Stimulated activated CD8-positive, alpha-beta memory T cell treated with anti-CD3 and anti-CD28 coated beads, Interleukin-4, amount 100 ng/mL, for 4 hours (primary cell): ENCODE measurements at places on chromosomes 2 and 18.

GRCh38 chr2:127864877-127865276 is 6.9 kb upstream of the POLR2D start:
- DNase-seq = no peak

DNA sequence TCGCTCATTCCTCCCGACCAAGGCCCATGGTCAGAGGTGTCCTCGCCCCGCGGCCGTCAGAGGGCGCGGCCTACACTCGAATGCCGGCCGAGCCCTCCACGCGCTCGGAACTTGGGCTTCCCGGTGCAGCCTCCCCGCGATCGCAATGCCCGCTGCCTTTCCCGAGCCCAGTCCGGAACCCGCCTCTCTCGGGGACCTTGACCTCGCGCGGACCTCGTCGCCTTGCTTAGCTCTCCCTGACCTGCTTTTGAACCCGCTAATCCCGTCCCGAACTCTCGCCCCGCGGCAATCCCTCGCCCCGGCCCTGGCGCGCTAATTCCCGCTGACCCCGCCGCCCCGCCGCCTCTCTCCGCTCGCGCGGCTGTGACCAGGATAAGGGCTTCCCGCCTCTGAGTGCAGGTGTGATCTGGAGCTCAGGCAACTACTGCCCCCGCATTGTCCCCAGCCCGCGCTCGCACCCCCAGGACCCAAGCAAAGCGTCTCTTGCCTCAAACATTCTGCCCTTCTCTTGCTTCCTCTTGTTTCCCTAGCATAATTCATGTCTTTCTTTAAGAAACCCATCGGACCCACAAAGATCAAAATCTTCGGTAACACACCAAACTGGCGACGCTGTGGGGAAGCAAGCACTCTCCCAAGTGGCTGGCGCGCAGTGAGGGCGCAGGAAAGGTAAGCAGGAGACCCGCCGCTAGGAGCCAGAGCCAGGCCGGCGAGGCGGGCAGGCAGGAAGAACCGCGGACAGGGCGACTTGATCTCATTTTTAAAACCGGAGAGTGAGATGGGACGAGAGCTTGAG is 46.6 kb upstream of the ATP6V1B1 start:
- DNase-seq = no peak

- DNase-seq = no peak
Observed at GRCh38 chr18:68694316-68694715, 20.6 kb downstream of the TMX3 start.

- DNase-seq = no peak
Observed at GRCh38 chr18:50091509-50092244, 103.3 kb downstream of the MYO5B start.

- no peak for DNase-seq
Observed at GRCh38 chr2:7047661-7048060, 130.4 kb downstream of the RNF144A start.

GRCh38 chr2:236631856-236632291 is 62.2 kb downstream of the ACKR3 start:
- DNase-seq = no peak

DNA sequence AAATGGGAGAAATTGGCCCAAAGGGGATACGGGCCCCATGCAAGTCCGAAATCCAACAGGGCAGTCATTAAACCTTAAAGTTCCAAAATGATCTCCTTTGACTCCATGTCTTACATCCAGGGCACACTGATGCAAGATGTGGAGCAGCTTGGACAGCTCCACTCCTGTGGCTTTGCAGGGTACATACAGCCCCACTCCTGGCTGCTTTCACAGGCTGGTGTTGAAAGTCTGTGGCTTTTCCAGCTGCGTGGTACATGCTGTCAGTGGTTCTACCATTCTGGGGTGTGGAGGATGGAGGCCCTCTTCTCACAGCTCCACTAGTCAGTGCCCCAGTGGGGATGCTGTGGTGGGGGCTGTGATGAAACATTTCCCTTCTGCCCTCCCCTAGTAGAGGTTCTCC is 8.6 kb upstream of the TMX3 start:
- no peak for DNase-seq
